Chondrocyte (in vitro differentiated cells): ENCODE measurements at places on chromosomes 2 and 18. TPM values are rescaled to one million over a fixed set of nuclear protein-coding genes. Genes with fewer than 3 reads are reported as not detected.

The MYCN gene
- total RNA-seq: 0.17 to 0.34 TPM in 2 of 3 replicates, not detected in the other

The CYTIP gene
- 0.27 to 0.85 TPM in 2 of 3 replicates, not detected in the other for total RNA-seq

The UGT1A5 gene
- total RNA-seq: not detected in 3 replicates

DNA sequence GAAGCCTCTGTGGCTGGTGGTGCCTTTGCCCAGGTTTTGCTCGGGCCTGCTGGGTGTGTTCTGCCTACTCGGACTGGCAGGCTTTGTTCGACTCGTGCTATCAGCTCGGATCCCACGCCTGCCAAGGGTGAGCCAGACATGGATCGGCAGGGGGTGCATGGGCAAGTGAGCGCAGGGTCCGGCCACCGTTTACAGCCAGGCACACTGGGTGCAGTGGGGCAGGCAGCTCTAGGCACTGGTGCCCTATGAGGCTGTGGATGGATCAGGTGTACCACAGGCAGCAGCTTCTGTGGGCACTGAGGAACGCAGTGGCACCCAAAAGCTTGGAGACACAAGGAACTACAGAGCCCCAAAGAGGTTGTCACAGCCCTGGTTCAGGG is 25.6 kb downstream of the MARCHF7 start:
- no peak overlapping the region for H3K4me3 ChIP-seq
- peaks cover 21% of the 10 kb centered on the region for H3K36me3 ChIP-seq
- peaks cover 18% of the 10 kb centered on the region for H3K4me1 ChIP-seq
- DNase-seq: no peak

DNA sequence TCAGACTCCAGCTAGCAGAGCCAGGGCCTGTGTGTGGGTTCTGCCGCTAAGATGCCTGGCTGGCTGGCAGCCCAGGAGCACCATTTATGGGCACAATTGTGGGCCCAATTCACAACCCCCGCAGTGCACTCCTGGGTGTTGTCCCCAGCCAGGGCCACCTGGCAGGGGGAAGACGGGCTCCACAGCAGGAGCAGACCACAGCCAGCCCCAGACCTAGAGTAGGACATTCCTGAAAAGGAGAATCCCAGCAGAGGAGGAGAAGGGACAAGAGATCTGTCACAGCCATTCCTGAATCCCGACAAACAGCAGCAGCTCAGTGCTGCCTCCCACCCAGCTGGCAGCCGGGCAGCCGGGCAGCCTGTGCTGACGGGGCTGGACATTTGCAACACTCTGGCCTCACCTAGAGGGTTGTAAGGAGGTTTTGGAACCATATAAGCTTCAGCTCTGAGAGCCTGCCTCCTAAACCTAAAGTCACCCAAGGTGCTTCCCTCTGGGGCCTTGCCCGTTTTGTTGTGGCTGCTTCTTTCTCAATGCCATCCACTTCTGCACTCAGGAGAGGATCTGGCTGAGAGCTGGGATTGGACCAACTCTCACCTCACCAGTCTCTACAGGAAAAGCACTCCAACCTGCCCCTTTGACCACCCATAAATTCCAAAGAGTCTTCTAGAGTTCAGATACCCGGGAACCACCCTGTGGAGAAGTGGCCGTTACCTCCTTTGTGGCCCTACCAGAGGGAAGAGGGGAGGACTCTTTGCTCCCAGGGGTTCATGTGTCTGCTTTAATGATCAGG is 4.1 kb upstream of the TMEM177 start:
- H3K4me3 ChIP-seq: no peak overlapping the region
- no peaks in the 10 kb centered on the region for H3K27me3 ChIP-seq
- no peaks in the 10 kb centered on the region for H3K36me3 ChIP-seq
- H3K27ac ChIP-seq: no peak overlapping the region
